ENCODE measurements at places on chromosomes 3 and 15.
A peak's percentile ranks its signal among the peaks of the same experiment; 100 is the strongest.

DNA sequence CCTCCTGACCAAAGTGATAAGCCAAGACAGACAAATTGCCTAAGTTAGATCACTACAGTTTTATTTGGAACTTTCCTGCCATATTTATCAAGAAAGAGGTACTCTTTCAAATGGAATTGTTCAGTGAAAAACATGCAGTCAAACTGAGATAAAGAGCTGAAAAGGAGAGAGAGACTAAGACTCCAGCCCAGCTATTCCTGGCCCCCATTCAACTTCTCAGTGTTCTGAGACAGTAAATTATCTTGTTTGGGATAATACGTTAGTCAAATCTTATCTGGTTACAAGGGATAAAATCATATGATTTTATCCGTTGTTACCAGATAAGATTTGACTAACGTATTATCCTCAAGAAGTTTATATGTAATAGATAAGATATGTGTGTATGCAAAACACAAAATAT lies 67.6 kb upstream of the CMC1 start:
- DNase-seq, result no peak

GRCh38 chr3:187274977-187275338 lies 16.6 kb downstream of the MASP1 start:
- DNase-seq, result no peak

DNA sequence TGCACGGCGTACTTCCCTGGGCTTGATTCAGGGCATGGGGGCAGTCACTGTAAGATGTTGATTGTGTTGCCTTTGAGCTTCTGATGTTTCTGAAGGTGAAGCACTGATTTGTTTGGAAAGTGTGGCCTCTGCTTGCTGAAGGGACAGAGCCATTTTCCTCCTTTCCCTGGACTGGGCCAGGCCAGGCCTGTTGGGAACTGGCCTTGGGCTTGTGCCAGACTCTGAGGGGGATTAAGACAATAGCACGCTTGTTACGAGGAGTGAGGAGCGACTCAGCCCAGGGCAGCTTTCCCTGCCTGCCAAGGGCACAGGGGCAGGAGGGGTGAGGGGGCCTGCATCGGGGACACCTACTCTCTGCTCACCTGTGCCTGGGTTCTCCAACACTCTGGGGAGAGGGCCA lies 42.9 kb downstream of the LINGO1 start:
- no peak for DNase-seq

DNA sequence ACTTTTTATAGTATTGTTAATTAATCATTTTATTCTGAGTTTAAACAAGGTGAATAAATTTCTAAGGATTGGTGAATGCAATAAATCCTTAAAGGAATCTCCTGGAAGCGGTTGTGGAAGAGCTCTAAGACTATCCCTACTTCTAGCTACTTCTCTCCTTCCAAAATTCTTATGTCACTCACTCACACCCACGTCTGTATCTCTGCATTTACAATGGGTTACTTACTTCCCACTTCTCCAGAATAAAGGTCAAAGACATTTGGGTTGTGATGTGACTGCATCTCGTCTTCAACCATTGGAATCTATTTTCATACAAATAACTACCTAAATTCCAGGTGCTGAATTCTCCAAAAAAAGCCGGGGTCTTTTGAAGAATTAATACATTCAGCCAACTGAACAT lies 234.2 kb upstream of the MDFIC2 start:
- DNase-seq, result no peak

DNA sequence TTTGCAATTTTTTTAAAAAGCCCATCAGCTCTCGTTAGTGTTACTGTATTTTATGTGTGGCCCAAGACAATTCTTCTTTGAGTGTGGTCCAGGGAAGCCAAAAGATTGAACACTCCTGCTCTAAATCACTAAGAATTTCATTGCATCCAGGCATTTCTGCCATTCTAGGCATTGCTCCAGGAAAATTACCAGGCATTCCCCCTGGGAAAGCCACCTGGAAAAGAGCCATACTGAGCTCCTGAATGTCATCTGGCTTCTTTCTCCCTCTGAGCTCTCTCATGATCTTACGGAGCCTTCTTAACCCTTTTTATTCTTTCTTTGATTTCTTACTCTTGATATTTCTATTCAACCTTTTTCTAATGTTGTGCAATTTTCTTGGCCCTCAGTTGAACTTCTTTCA lies 202.2 kb downstream of the DOCK3 start:
- no peak for DNase-seq

DNA sequence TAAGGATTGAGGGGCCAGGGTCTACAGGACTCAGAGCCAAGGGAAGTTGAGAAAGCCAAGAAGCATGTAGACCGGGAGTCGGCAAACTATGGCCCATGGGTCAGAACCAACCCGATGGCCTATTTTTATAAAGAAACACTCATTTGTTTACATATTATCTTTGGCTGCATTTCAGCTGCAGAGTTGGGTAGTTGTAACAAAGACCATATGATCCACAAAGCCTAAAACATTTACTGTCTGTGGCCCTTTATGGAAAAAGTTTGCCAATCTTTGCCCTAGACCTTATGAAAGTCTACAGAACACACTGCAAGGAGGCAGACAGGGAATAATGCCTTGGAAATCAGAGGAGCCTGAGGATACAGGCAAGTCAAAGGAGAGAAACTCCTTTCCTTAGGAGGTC lies 63.2 kb upstream of the MNS1 start:
- DNase-seq, result no peak

- DNase-seq, result no peak
Measured at GRCh38 chr3:72081471-72082185, 296.7 kb upstream of the PROK2 start.

- no peak for DNase-seq
Measured at GRCh38 chr3:195888311-195888761, 20.0 kb downstream of the TNK2 start.

GRCh38 chr3:141342386-141342785 lies 25.9 kb upstream of the ZBTB38 start:
- DNase-seq, result no peak

DNA sequence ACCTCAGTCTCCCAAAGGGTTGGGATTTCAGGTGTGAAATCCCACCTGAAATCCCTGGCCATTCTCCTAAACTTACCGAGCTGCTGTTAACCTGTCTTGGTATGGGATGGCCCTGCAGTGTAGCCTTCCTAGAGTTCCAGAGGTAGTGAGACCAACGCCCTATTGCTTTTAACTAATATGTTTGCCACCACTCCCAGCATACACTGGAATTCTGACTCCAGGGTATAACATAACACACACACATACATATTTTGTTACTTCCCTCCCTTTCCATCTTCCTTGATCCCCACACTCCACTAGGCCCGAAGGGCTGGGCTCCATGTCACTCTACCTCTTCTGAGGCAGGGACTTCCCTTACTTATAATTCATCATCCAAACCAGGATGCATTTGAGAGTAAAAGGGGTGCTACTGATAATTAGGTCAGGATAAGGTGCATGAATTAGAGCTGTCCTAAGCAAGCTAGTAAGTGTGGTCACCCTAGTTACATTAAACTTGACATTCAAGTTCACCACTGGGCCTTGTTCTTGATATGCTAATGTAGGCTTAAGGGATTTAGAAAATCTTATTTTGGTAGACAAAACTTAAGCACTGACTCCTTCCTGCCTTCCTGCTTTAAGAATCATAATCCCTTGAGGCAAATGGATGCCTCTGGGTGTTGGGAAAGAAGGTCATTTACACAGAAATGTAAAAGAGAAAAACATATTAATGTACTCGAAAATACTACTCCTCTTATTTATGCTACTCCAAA lies 317.6 kb downstream of the MAGI1 start:
- DNase-seq, result no peak

DNA sequence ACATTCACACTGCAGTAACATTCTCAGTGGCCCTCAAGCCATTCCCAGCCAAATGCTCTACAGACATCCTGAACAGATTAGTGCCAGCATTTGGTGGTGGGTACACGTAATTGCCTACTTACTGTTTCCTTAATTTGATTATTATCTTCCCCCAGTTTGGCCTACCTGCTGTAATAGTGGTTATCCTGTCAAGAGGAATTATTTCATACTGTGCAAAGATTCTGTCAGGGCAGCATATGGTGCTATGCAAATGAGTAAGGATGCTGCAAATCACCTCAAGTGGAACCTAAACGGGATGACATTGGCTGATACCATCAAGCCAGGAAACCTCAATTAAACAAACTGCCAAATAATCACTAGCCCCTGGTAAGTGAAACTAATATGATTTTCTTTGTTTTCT lies 88.7 kb downstream of the SEMA6D start:
- DNase-seq, result no peak

DNA sequence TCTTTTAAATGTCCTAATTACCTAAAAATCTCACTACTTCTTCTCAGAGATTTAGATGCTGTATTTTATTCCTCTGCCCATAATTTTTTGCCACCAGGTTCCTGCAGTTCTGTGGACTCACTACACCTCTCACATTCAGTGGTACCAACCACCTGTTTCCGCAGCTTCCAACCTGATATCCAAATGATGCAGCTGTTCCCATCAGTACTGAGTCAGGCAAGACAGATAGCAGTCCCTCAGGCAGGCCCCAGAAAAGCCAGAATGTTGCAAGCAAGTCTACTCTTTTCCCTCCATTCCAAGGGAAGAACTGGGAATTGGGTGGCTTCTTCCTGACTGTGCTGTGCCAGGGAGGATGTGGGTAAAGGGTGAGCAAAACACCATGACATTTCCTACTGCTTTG lies 39.0 kb downstream of the MNS1 start:
- no peak for DNase-seq

GRCh38 chr3:145519398-145520047 lies 641.5 kb downstream of the PLOD2 start:
- DNase-seq, result no peak

- no peak for DNase-seq
Measured at GRCh38 chr3:156300371-156300770, 180.0 kb downstream of the KCNAB1 start.

GRCh38 chr3:157445857-157446256 lies 9.2 kb downstream of the PTX3 start:
- peak; percentile 82 for DNase-seq

GRCh38 chr15:76904461-76905012 lies 603 bp downstream of the SCAPER start:
- DNase-seq, result peak; percentile 35

DNA sequence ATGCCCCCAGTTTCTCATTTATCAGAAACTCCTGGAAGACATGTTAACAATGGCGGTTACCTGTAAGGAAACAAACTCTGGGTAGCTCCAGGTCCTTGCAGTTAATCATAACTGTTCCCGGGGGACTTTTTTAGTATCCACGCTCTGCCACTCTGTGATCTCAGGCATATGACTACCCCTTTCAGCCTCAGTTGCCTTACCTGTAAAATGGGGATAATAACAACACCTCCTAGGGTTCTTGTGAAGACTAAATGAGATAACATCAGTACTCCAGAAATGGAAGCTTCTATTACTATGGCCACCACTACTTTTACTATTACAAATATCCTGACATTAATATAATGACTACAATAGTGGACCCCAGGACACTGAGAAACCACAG lies 7.1 kb upstream of the FLNB start:
- no peak for DNase-seq

DNA sequence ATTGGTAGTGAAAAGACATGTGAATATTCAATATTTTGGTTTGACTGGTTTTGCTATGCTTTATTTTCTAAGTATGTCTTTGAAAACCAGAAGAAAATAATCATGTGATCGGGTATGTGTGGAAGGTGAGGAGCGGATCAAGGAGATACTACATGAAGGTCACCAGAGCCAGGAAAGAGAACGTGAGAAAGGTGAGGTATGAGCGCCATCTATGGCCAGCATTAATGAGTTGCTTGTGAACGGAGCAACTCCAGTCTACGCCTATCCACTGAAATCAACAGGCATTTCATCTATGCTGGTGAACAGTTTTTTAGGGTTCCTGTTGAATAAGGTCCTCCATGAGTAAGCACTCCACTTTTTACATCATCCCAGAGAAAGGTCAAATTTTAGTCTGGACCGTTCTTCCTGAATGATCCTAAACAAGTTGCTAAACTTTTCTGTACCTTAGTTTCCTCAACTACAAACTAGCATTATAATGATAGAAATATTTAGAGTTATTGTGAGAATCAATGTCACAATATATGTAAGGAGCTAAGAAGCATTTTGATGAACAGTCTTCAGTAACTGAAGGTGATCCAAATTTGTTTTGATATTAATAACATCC lies 1435.2 kb upstream of the CADM2 start:
- peak; percentile 21 for DNase-seq

DNA sequence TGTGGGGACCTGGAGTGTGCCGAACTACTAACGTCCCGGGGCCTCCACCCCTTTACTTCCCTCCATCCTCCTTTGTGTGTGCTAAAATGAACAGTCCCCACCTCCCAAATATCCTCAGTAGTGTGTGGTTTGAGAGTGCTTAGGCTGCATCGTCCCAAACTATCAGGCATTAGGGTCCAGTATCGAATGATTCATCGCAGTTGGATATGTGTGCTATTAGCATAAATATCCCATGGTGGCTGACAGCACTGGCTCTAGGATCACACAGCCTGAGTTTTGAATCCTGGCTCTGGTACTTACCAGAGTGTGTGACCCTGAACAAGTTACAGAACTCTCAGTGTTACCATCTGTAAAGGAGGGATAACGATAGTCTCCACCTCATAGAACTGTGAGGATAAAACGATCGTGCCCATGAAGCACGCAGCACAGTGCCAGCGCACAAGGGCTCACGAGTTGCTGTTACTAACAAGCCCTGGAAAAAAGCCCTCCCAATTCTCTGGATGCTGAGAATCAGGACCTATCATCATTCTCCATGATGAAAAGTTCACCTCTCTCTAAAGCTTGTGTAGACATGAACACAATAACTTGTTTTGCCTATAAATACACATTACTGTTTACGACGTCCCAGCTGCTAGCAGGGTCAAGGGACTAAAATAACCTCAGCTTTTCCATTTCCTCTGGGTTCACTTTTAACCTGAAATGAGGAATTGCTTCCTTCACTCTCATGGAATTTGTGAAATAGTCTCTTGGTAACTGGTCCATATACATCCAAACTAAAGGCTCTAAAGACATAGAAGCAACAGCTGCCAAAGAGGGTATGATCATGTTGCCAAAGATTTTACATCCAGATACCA lies 51.0 kb downstream of the VGLL4 start:
- DNase-seq, result no peak

DNA sequence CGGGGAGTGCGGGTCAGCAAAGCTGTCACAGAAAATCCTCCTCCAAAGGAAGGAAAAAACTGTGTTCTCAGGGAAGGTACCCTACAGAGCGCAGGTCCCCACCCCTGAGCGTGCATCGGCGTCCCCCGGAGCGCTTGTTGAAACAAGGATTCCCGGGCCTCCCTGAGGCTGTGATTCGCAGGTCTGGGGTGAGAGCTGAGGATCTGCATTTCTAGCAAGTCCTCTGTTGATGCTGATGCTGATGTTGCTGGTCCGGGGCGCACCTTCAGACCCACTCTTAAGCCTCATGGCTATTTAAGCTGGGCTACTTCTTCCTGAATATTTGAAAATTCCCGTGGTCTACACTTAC lies 226.2 kb upstream of the IGF1R start:
- no peak for DNase-seq

DNA sequence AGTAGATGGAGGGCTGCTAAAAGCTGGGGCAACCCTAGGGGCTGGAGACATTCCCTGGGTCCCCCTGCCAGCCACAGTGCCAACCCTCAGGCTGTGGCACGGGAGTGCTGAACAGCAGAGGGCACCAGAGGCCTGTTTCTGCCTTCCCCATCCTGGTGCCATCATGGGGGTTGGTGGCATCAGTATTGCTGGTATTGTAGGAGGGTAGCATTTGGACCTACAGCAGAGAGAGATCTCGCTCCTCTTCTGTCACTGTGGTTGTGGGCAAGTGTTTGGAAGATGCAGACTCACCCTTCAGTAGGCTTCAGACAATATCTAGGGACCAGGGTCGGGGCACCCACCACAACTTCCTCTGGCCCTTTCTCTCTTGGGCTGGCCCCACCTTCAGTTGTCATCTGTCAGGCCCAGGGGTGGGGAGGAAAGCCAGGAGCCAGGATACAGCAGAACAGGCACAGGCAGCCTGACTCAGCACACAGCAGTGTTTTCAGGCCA lies 123.5 kb downstream of the RPLP1 start:
- DNase-seq, result peak; percentile 19

All from trophoblast cell (in vitro differentiated cells and primary cell).